ENCODE measurements at places on chromosomes 6 and 20.

- DNase-seq, result no peak
These were observed 178.7 kb upstream of the TAB2 start for GRCh38 chr6:149138699-149139294.

- no peak for DNase-seq
These were observed 103.4 kb downstream of the MAP3K4 start for GRCh38 chr6:161094955-161095354.

GRCh38 chr6:75012018-75012417 is 193.8 kb downstream of the COL12A1 start:
- DNase-seq, result no peak

DNA sequence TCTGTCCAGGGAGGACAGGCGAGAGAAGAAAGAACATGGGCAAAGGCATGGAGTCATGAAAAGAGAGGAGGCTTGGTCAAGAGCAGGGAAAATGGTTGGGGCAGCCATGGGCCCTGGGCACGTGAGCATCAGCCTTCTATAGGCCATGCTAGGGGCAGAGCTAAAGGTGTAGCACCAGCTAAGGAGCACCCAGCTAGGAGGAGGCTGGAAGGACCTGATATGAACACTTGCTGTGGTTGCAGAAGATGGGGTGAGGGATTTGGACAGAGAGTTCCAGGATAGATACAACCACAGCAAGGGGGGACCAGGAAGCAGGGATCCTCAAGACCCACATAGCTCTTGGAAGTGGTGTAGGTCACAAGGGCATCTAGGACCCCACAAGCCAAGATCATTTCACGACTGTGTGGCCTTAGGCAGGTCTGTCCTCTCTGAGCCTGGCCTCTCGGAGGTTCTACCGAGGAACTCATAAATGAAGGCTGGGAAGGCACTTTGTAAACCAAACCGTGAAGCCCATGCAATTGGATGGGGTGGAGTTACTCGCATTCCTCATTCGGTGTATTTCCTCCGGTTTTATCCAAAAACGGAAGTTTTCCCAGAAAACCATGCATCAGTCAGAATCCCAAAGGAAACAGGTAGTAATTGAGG is 74.0 kb upstream of the TOP1 start:
- no peak for DNase-seq

GRCh38 chr6:44530209-44530909 is 142.9 kb downstream of the CDC5L start:
- DNase-seq, result no peak

GRCh38 chr6:117268924-117269323 is 3.6 kb downstream of the VGLL2 start:
- DNase-seq, result no peak

Measured in stimulated activated CD4-positive, alpha-beta T cell treated with anti-CD3 and anti-CD28 coated beads, TNF-alpha, amount 100 ng/mL, for 48 hours (primary cell).